ENCODE measurements at places on chromosomes 7 and 10.
A peak's percentile ranks its signal among the peaks of the same experiment; 100 is the strongest.

DNA sequence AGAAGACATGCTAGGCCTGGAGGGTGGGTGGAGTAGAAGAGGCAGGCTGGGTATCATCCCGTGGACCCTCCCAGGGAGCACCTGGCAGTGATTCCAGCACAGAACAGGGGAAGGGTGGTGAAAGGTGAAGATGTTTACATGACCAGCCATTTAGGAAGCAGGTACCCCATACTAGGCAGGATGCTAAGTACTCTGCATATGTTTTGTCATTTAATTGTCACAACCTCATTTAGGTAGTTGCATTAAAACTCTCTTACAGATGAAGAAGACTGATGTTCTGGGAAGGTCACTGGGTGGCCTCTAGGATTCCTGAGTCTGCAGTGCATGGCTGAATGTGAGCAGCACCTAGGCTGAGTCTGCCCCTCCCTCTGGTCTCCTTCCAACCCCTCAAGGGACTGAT lies 15.2 kb downstream of the ITPRIP start:
- DNase-seq = no peak

DNA sequence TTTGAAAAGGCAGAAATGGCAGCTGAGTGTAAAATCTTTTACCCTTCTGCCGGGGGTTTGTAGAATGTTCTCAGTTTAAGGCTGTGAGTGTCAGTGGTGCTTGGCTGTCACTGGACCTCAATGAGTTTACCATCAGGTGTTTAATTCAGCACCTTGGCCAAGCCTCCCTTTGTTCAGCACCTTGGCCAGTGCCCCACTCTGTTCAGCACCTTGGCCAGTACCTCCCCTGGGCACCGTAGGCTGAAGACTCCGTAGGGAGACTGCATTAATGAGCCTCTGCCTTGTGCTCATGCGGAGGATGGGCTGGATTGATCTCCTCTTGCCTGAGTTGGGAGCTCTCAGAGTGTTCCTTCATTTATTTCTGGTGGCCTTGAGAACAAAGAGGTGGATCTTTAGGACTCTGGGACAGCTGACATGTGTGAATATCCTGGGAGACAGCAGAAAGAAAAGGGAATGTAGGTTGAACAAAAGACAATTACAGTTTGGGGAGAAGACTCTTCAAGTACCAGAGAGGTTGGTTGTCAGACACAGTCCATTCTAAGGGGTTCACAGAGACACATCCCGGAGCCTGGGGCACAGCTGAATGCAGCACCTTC lies 1.6 kb downstream of the FAM24A start:
- DNase-seq = no peak

GRCh38 chr7:149150981-149151380 lies 3.7 kb downstream of the ZNF398 start:
- no peak for DNase-seq

GRCh38 chr10:5434017-5434753 lies 21.8 kb downstream of the NET1 start:
- peak; percentile 65 for DNase-seq

DNA sequence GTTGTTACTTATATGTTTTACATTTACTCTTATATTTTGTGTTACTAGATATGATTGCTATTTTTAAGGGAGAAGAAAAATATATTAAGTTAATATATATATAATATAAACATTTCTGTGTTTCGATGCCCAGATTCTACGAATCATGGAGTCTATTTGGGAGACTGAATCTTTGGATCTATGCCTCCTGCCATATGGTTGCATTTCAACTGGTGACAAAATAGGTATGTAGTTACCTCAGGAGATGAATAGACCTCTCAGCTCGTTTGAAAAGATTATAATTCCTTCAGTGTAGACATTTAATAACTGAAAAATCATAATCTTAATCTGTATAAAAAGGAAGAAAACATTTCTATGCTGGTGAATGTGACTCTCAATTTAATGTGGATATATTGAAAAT lies 16.9 kb downstream of the PIK3CG start:
- DNase-seq = no peak

GRCh38 chr10:2342206-2342605 lies 604.9 kb upstream of the ADARB2 start:
- DNase-seq = no peak

DNA sequence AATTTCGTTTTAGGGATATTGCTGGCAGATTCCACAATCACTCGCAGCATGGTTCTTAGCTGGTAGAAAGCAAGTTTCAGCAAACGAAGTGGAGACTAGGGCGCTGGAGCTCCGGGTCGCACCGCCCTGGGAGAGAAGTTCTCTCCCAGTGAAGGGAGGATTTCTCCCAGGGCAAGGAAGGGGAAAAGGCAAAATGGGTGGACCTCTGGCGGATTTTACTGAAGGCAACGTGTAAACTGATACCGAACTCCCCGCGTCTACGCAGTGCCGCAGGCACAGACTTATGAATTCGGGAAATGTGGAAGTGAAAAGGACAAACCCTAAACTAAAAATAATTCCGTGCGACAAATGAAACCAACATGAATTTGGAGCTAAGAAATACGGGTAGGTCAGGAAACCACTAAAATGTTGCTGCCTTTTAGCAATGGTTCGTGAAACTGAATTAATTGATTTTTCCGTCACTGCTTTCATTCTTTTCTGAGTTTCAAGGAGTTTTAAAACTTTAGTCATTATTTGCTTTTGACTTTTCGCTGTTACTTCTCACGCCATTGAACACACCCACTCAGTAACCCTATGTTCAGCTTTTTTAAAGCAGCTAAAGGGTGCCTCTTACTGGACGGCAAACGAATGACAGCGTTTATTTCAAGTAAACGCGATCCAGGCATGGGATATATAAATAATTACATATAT lies at the start of gene MYOF:
MYOF (minus strand) TSS at position 190 of the 690 bp plus-strand sequence; CDS start at position 50, 140 bp downstream.
- DNase-seq = peak; percentile 58

- no peak for DNase-seq
Measured at GRCh38 chr10:82331716-82332115, 456.7 kb downstream of the NRG3 start.

Measured in non-pigmented ciliary epithelial cell (primary cell).